ENCODE measurements at places on chromosomes 12 and 14.
A peak's percentile ranks its signal among the peaks of the same experiment; 100 is the strongest.

DNA sequence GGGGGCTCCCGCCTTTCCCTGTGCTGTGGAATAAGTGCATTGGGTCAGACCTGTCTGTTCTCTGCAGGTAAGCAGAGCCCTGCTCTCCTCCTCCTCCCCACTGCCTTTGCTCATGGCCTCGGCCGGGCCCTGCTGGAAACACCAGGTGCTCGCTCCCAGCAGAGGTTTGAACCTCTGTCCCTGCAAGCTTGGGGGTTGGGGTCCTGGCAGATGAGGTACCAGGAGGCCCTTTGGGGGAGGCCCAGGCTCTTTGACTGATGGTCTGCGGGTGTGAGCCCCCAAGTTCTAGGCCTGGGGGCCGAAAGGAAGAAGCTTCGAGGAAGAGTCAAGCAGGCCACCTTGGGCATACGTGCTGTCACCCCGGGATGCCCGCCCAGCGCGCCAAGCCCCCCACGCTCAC is 22.1 kb upstream of the CEP170B start:
- DNase-seq = no peak

DNA sequence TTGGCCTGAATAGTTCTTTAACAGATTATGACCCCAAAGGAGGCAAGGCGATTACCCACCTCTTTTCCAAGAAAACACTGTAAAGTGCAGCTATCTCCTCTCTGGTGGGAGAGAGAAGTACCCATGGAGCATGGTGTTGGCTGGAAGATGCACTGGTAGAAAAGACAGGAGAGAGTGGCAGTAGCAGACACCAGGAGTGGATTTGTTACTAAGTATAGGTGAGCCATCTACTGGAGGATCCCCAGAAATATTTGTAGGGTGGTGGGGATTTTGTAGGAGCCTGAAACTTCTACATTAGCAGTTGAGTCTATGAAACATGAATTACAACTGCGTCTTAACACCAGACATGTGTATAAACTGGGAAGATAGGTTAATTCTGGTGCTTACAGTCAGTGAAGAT is 148.0 kb downstream of the SLC38A4 start:
- DNase-seq = peak; percentile 21

DNA sequence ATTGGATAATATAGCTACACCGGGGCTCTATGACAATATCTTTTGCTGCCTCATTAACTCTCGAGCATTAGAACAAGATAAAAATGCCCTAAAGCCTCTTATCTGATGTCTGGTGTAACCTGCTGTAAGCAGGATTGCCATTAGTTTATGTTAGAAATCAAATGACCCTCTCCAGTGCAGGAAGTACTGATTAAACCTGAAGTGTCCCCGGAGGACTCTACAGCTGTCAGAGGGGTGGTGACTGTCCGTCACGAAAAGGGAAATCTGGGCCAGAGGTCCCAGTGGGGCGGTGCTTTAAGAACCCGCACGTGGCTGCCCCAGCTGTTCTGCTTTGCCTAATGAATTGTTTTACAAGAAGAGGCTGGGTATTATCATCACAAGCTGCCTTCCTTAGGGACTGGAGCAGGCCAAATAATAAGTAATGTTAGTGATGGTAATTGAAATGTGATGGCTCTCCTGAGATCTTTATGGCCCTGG is 55.7 kb downstream of the LIN52 start:
- peak; percentile 88 for DNase-seq

GRCh38 chr14:75946785-75947184 is 35.0 kb downstream of the TGFB3 start:
- DNase-seq = no peak

- DNase-seq = no peak
Observed at GRCh38 chr12:14993117-14993516, 20.3 kb downstream of the PDE6H start.

GRCh38 chr12:70989232-70989631 is 68.7 kb upstream of the PTPRR start:
- DNase-seq = no peak

- DNase-seq = no peak
Observed at GRCh38 chr12:121765573-121765972, 27.9 kb downstream of the RHOF start.

- no peak for DNase-seq
Observed at GRCh38 chr14:103710771-103711377, 4.4 kb downstream of the XRCC3 start.

- DNase-seq = no peak
Observed at GRCh38 chr14:89198544-89199329, 218.3 kb downstream of the FOXN3 start.

DNA sequence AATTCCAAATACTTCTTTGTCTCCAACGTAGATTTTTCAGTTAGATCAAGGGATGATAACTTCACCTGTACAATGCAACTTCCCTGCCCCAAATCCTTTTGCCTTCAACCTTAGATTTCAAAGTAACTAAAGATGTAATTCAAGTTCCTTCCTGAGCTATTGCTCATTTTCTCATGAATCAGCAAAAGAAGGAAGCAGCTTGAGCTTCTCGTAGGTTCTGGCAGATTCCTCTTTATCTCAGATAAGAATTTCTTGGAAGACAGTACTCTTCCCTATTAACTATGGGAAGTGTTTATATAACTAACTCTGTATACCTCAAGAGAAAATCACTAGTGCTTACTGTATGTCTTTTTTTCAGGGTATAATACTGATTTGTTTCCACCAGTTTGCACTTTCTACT is 203.8 kb downstream of the RASSF9 start:
- DNase-seq = no peak

- DNase-seq = no peak
Observed at GRCh38 chr14:38158468-38158867, 49.2 kb upstream of the SSTR1 start.

DNA sequence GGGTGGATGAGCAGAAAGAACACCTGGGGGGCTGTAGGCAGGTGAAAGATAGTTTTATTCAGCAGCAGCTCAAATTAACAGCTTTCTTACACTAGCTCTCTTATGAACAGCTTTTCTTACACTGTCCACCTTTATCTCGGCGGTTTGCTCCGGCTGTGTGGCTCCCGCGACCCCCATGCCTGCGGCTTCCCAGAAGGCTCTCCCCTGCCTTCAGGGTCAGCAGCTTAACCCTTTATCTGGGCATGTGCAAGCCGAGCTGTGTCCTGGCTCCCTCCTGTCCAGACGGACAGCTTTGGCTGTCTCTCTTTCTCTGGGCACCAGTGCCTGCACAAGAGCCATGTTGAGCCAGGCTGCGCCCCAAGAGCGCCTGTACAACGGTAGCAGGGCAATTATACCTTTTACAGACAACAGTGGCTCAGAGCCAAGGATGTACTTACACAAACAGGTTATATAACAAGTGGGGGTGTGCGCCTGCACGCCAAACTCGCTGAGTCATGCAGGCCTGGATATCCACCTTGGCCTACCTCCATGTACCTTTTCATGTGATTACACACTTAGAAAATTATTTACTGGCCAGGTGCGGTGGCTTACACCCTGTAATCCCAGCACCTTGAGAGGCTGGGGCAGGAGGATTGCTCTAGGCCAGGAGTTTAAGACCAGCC is 28.5 kb upstream of the KLHL42 start:
- DNase-seq = no peak

DNA sequence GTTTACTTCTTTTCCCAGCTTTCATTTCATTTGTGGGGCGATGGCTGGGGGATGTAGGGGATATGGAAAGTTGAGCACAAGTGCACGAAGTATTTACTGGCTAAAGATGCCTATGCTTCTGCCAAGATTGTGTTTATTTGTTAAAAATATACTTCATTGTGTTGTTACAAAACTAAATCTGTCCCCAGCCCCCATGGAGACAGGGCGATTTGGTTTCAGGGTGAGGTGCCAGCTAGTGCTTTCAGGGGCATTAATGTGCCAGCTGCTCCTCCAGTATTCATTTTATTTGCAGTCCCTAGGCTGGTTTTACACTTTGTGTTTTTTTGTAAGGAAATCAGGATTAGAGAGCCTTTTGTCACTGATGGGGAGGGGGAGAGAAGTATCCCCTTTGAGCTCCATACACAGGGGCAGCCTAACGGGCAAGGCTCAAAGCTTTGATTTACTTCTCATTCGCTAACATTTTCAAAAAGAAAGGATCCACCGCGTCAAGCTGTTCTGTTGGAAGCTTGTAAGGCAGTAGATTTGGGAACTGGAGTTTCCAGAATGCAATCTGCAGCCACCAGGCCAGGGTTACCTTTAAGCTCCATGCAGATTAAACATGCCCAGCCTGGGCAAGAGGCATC is 198.7 kb upstream of the PLEKHG7 start:
- peak; percentile 84 for DNase-seq

DNA sequence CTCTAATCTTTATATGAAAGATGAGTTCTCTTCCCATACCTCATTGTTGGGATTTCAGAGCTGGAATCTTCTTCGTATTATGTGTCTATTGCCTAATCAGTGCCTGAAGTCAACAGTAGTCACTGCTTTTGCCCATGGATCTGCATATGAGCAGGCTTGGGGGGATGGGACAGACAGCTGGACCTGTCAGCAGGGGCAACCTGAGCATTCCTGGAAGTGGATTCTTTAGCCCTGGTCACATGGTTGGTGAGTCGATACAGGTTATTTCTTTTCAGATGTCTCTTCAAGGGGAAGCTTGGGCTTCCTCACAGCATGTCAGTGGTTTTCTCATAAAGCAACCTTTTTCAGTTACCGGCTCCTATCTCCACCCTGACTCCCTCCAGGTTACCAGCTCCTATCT is 97.3 kb upstream of the RBM19 start:
- no peak for DNase-seq

DNA sequence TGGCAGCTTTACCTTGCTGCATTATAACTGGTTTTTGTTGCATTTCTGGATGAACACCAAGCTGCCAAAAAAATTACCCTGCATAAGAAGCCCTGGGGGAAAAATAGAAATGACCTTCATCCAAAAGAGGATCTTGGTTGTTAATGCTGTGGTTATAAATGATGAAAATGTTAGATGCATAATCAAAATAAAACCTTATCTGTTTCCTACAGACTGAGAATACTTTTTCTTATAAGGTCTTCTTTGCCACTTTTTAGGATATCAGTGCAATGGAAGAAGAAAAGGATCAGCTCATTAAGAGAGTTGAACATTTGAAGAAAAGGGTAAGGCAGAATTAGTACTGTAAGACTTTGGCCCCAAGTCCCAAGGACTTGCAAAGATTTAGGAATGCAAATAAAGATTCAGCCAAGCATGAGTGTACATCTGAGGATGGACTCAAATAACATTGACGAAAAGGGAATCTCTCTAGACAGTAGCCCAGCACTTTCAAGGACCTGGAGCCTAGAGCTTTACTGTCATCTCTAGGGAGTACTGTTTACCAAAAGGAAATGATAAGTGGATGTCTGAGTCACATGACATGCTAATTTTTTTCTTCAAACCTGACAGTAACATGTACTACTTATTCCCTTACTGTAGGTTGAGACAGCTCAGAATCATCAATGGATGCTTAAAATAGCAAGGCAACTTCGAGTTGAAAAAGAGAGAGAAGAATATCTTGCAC is 10.7 kb downstream of the IFT81 start:
- no peak for DNase-seq

GRCh38 chr12:57865084-57865751 is 18.7 kb upstream of the CTDSP2 start:
- DNase-seq = no peak

DNA sequence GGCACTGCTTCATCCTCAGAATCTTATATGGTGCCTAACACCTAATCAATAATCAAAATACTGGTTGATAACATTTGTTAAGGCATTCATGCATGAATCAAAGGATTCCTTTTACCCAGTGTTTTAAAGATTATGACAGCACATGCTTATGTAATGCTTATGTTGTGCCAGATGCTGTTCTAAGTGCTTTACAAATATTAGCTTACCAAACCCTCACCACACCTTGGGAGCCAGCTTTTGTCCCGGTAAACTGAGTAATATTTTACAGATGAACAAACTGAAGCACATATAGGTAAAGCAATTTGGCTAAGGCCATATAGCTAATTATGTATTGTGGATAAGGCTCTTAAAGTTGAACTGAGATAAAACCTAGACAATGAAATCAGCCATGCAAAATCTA is 209.2 kb downstream of the ALX1 start:
- DNase-seq = peak; percentile 57

DNA sequence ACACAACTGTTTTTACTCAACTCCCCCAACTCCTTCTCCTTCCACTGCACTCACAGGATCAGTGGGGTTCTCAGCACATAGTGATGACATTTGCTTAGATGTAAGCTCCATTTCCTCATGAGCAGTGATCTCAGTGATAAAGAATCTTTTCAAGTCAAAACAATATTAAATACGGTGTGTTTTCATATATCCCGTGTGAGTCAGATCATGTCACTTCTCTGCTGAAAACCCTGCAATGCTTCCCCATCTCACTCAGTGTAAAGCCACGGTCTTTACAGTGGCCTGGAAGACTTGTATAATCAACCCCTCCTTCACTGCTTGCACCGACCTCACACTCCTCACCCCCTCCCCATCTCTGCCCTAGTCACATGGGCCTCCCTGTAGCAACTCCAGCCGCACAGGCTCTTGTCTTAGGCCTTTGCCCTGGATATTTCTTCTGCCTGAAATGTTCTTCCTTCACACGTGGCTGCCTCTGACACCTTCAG is 149.7 kb upstream of the ARHGAP5 start:
- no peak for DNase-seq

DNA sequence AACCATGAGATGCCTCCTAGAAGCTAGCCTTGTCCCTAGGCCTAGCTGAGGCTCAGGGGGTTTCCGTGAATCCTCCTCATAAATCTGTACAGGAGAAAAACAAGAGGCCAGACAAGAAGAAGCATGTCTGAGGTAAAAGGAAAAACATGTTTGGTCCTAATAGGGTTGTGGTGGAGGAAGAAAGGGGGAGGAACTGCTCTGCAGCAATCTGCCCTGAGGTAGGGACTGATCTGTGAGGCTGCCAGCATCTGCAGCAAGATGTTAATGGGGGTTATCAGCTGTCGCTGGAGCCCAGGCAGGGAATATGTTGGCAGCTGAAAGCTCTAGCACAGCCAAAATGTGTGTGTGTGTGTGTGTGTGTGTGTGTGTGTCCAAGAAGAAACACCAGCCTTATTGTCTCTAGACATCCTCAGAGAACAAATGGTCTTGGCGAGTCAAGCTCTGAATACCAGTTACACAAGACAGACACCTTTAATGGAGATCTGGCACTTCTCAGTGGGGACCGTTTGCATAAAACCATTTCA is 218.5 kb downstream of the NUAK1 start:
- peak; percentile 14 for DNase-seq

DNA sequence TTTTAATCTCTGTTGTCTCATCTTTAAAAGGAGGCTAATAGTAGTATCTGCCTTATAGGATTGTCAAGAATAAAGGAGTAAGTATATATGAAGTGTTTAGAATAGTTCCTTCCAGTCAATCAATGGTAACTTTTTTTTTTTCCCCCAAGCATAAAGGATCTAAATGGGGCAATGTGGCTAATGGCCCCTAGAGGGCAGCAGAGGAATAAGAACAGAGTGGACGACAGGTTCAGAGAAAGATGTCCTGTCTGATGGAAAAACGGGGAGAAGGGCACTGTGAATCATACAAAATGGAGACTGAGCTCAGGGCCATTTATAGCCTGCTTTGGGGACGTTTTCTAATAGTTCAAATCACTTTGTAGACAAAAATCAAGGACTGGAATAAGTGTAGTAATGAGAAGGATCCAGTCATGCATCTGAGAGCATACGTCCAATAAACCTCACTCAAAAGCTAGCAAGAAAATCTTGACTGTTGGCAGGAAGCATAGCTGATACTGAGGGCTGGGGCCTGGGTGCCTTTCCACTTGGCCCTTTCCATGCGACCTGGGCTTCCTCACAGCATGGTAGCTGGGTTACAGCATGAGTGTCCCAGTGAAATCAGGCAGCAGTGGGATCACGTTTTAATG is 51.3 kb downstream of the IFNG-AS1 start:
- DNase-seq = peak; percentile 64

GRCh38 chr12:100447381-100447780 is 26.3 kb upstream of the NR1H4 start:
- DNase-seq = no peak

All from NCI-H1092 treated with DMSO at 0.1 percent for 48 hours (cell line).